ENCODE measurements at places on chromosomes 2 and 18. TPM values are rescaled to one million over a fixed set of nuclear protein-coding genes. Genes with fewer than 3 reads are reported as not detected.

RAB27B gene
- 0.52 TPM for total RNA-seq

ELOA2 gene
- total RNA-seq: not detected

GDF7 gene
- total RNA-seq: not detected

ZNF521 gene
- total RNA-seq: not detected

STARD6 gene
- not detected for total RNA-seq

ALPI gene
- not detected for total RNA-seq

SPATS2L gene
- total RNA-seq: 8.9 TPM

RSAD2 gene
- total RNA-seq: 9.1 TPM

CYRIA gene
- total RNA-seq: 1.2 TPM

CDH2 gene
- total RNA-seq: not detected

EMILIN1 gene
- 0.15 TPM for total RNA-seq

HOXD9 gene
- not detected for total RNA-seq

UGT1A3 gene
- total RNA-seq: not detected

CXCR2 gene
- total RNA-seq: 0.17 TPM

DNA sequence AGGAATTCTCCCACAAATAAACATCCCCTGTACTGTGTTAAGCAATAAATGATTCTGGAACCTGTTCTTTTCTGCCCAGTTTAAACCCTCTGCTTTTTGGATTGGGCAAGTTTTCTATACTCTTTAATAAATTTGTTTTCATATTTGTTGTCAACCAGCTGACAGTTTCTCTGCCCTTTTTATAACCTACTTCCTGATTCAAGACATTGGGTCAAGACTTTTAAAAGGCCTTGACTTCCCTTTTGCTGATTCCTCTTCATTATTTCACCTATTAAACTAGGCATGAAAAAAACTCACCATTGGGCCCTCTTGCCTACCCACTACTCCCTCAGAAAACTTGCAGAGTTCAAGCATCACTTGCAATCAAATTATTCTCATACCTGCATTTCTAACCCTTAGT is 459.5 kb downstream of the ARHGAP15 start:
- no peak overlapping the region for H3K27ac ChIP-seq
- H3K27me3 ChIP-seq: no peaks in the 10 kb centered on the region
- H3K4me1 ChIP-seq: peaks cover 4% of the 10 kb centered on the region
- DNase-seq: no peak

- H3K4me1 ChIP-seq: no peaks in the 10 kb centered on the region
- peaks cover 6% of the 10 kb centered on the region for H3K27me3 ChIP-seq
- H3K4me3 ChIP-seq: no peak overlapping the region
- no peak overlapping the region for H3K27ac ChIP-seq
Observed at GRCh38 chr18:36499938-36500337, 202.4 kb downstream of the FHOD3 start.

DNA sequence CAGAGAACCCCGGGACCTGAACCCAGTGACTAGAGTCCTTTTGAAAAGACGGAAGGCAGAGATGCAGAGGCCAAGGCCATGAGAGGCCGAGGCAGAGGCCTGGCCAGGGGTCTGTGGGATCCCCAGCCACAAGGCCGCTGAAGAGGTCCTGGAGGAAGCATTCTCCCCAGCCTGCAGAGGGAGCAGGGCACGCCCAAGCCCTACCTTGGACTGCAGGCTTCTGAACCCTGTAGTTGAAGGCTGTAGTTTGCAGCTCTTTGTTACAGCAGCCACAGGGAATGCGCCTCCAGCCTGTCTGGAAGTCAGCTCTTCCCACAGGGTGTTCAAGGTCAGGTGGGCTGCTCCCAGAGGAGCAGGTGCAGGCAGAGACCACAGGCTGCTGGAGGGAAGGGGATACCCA is 22.1 kb upstream of the PXDN start:
- H3K36me3 ChIP-seq: no peaks in the 10 kb centered on the region
- H3K27me3 ChIP-seq: peaks cover 7% of the 10 kb centered on the region
- no peak overlapping the region for H3K4me3 ChIP-seq

- no peak overlapping the region for H3K27ac ChIP-seq
- no peaks in the 10 kb centered on the region for H3K4me1 ChIP-seq
- H3K36me3 ChIP-seq: peaks cover 1% of the 10 kb centered on the region
- H3K27me3 ChIP-seq: no peaks in the 10 kb centered on the region
Observed at GRCh38 chr2:62118160-62118559, 77.8 kb upstream of the B3GNT2 start.

GRCh38 chr2:37832590-37833197 is 92.4 kb upstream of the RMDN2 start:
- H3K4me1 ChIP-seq: peaks cover 13% of the 10 kb centered on the region
- no peak overlapping the region for H3K4me3 ChIP-seq
- DNase-seq: peak; percentile 92
- no peaks in the 10 kb centered on the region for H3K36me3 ChIP-seq
- H3K27me3 ChIP-seq: no peaks in the 10 kb centered on the region

DNA sequence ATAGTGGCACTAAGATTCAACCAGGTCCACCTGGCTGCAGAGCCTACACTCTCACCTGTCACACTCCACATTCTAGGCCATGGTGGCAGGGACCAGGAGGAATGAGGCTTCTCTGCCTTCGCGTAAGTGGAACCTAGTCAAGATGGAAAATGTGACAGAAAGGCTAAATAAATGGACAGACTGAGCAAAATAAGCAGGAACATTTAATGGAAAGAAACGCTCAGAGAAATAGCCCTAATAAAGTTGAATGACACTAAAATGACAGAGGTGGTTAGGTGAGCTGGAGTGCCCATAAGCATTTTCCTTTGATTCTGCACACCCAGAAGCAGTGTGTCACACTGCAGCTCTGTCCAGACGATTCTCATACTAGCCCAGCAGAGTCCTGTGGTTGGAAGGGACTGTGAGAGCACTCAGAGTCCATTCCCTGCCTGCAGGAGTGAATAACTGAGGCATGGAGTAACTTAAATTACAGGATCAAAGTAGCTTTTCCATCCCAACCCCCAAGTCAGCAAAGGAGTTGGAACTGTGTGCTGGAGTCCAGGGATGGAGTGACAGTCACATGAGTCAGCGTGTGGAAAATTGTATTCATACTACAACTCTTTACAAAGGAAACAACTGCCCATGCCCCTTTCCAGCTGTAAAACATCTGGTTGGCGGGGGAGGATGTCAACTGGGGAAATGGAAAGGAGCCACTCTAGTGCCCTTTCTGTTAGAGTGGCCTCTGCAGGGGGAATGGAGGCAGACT is 105.4 kb upstream of the LGALSL start:
- H3K4me3 ChIP-seq: no peak overlapping the region
- no peaks in the 10 kb centered on the region for H3K4me1 ChIP-seq
- H3K27ac ChIP-seq: no peak overlapping the region
- no peaks in the 10 kb centered on the region for H3K36me3 ChIP-seq
- no peak for DNase-seq

DNA sequence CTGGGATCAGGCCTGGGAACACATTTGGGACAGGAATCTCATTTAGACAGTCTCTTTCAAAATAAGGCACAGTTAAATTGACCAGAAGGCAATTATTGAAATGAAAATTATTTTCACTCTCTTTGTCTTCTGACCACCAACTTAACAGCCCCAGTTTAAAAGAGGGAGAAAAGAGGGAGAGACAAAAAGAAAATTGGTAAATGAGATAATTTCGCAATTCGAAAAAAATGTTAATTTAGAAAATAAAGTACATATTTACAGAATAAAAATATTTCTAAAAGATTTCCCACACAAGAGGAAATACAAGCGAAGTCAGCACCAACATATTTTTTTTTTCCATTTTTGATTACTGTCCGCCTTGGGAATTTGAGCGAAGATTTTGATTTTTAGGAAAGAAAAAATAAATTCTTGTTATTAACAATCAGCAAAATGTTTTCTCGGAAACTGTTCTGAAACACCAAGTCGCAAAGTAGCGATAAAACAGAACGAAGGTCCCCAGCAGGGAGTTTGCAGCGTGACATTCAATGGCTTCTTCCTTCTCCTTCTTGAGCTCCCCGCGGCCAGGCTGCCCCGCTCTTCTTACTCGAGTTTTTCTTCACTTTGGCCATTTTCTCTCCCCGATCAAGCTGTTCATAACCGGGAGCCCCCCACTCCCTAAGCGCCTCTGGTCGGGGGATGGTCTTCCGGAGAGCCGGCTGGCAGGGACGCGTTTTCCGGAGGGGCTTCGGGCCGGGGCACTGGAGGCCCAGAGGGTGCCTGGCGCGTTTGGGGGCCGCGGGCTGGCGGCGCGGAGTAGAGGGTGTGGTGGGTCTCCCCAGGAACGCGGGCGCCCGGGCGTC is 5.0 kb downstream of the SP9 start:
- no peaks in the 10 kb centered on the region for H3K36me3 ChIP-seq
- H3K4me1 ChIP-seq: peaks cover 43% of the 10 kb centered on the region
- no peak overlapping the region for H3K27ac ChIP-seq
- DNase-seq: no peak

- H3K27ac ChIP-seq: no peak overlapping the region
- H3K36me3 ChIP-seq: no peaks in the 10 kb centered on the region
- H3K4me3 ChIP-seq: no peak overlapping the region
- H3K4me1 ChIP-seq: peaks cover 4% of the 10 kb centered on the region
- no peak for DNase-seq
- H3K27me3 ChIP-seq: peaks cover 1% of the 10 kb centered on the region
Observed at GRCh38 chr18:77161383-77161782, 28.8 kb upstream of the MBP start.

DNA sequence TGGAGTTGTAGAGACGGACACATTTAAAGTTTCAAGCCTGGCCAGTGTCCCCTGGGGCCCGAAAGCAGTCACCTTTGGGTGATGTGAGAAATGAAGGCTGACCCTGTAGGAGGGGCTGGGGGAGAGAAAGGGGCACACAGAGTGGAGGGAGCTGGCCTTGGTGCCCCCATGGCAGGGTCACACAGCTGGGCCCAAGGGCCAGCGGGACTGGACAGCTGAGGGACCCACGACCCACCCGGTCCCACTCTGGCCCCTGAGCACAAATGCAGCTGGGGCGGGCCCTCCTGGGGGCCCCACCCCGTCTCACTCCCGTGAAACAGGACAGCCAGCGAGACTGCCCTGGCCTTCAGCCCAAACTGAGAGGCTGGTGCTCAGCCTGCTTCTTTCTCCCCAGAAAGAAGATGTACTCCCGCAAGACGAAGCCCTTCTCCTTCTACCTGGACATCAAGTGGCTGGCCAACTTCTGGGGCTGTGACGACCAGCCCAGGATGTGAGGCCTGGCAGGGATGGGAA is 6.1 kb downstream of the AGXT start:
- no peak overlapping the region for H3K27ac ChIP-seq
- H3K4me1 ChIP-seq: no peaks in the 10 kb centered on the region
- no peaks in the 10 kb centered on the region for H3K36me3 ChIP-seq
- DNase-seq: no peak

GRCh38 chr2:11790228-11790627 is 43.8 kb downstream of the LPIN1 start:
- no peaks in the 10 kb centered on the region for H3K27me3 ChIP-seq
- no peak for DNase-seq
- H3K4me3 ChIP-seq: no peak overlapping the region
- H3K27ac ChIP-seq: no peak overlapping the region
- H3K4me1 ChIP-seq: peaks cover 2% of the 10 kb centered on the region

DNA sequence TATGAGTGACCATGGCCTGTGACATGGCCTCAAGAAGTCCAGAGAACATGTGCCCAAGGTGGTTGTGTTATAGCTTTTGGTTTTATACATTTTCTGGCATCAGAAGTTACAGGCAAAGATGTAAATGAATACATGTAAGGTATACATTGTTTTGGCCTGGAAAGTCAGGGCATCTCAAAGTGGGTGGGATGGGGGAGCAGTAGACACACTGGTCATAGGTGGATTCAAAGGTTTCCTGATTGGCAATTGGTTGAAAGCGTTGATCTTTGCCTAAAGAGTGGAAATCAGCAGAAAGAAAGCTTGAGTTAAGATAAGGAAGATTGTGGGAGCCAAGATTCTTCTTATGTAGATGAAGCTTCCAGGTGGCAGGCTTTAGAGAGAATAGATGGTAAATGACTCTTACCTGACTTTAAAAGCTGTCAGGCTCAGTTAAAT is 62.1 kb upstream of the DYNAP start:
- H3K36me3 ChIP-seq: no peaks in the 10 kb centered on the region
- no peak overlapping the region for H3K4me3 ChIP-seq
- H3K4me1 ChIP-seq: no peaks in the 10 kb centered on the region
- H3K27ac ChIP-seq: no peak overlapping the region
- peaks cover 7% of the 10 kb centered on the region for H3K27me3 ChIP-seq
- no peak for DNase-seq

- no peak overlapping the region for H3K4me3 ChIP-seq
- no peaks in the 10 kb centered on the region for H3K4me1 ChIP-seq
- peaks cover 43% of the 10 kb centered on the region for H3K36me3 ChIP-seq
- H3K27me3 ChIP-seq: no peaks in the 10 kb centered on the region
- no peak overlapping the region for H3K27ac ChIP-seq
- DNase-seq: no peak
Observed at GRCh38 chr2:24814516-24814915, 21.3 kb downstream of the CENPO start.

GRCh38 chr18:80033181-80034067 is 810 bp upstream of the RBFA start:
- peaks cover 14% of the 10 kb centered on the region for H3K36me3 ChIP-seq
- DNase-seq: peak; percentile 80
- H3K4me3 ChIP-seq: peak overlapping the region; percentile 82
- peak overlapping the region; percentile 73 for H3K27ac ChIP-seq
- H3K4me1 ChIP-seq: peaks cover 26% of the 10 kb centered on the region

DNA sequence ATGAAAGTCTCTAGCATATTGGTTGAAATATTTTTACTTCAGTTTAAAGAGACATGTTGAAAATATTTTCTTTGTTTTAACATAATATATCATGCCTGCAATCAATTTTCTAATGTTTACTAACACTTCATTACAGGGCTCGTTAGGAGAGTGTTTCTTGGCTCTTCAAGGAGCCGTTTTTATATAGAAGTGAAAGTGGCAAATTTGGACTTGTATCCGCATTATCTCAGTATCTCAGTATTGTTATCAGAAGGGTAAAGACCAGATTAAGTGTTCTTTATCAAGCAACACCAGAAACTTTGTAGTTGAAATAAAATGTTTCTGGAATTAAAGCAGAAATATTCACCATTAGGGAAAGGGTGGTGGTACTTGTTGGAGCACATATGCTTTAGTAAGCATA is 97.8 kb downstream of the BABAM2 start:
- H3K36me3 ChIP-seq: peaks cover 11% of the 10 kb centered on the region
- H3K27ac ChIP-seq: no peak overlapping the region
- H3K4me3 ChIP-seq: no peak overlapping the region
- peaks cover 32% of the 10 kb centered on the region for H3K4me1 ChIP-seq
- no peak for DNase-seq

GRCh38 chr2:109129356-109129920 is 433 bp downstream of the SH3RF3 start:
- H3K4me1 ChIP-seq: peaks cover 48% of the 10 kb centered on the region
- H3K4me3 ChIP-seq: peak overlapping the region; percentile 57
- H3K27me3 ChIP-seq: peaks cover 6% of the 10 kb centered on the region
- H3K36me3 ChIP-seq: peaks cover 2% of the 10 kb centered on the region
- H3K27ac ChIP-seq: no peak overlapping the region
- DNase-seq: peak; percentile 44

GRCh38 chr2:174870787-174871186 is 106.5 kb upstream of the CHRNA1 start:
- H3K4me3 ChIP-seq: no peak overlapping the region
- peaks cover 2% of the 10 kb centered on the region for H3K27me3 ChIP-seq

DNA sequence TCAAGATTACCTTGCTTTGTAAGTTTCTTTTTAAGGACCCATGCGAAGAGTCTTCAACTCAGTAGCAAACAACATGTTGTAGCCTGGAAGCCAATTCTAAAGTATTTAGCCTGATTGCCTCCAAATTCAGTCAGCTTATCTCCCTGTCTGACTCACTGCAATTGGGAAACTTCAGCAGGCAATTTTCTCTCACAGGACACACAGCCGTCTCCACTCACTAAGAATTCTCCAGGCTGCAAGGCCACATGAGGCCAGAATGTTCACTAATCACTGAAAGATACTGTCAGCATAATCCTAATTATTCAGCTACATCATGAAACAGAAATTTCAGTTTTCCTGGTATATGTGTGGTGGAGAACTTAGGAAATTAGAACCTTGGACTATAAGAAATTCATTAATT is 78.1 kb upstream of the PDE1A start:
- no peak overlapping the region for H3K27ac ChIP-seq
- no peaks in the 10 kb centered on the region for H3K36me3 ChIP-seq
- no peak overlapping the region for H3K4me3 ChIP-seq
- H3K4me1 ChIP-seq: no peaks in the 10 kb centered on the region
- no peaks in the 10 kb centered on the region for H3K27me3 ChIP-seq
